CD8-positive, alpha-beta memory T cell (primary cell): ENCODE measurements at places on chromosomes 1 and 21.

DNA sequence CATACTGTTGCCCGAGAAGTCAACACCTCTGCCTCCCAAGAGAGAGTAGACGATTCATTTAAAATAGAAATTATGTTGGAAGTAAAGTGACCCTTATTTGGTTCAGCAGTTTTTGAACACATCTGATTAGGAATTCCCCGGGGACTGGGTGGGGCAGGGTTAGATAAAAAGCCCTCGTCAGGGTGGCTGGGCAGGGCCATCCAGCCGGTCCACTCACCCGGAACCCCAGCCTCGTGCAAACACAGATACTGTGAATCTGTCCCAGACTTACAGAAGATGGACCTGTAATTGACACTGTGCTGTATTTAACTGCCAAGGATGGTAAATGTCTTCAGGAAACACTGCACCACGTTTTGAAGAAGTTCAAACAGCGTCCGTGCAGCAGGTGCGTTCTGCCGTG is 63.7 kb downstream of the PRDM16 start:
- no peak for DNase-seq

- no peak for DNase-seq
Measured at GRCh38 chr1:21165076-21165475, 11.6 kb downstream of the EIF4G3 start.

DNA sequence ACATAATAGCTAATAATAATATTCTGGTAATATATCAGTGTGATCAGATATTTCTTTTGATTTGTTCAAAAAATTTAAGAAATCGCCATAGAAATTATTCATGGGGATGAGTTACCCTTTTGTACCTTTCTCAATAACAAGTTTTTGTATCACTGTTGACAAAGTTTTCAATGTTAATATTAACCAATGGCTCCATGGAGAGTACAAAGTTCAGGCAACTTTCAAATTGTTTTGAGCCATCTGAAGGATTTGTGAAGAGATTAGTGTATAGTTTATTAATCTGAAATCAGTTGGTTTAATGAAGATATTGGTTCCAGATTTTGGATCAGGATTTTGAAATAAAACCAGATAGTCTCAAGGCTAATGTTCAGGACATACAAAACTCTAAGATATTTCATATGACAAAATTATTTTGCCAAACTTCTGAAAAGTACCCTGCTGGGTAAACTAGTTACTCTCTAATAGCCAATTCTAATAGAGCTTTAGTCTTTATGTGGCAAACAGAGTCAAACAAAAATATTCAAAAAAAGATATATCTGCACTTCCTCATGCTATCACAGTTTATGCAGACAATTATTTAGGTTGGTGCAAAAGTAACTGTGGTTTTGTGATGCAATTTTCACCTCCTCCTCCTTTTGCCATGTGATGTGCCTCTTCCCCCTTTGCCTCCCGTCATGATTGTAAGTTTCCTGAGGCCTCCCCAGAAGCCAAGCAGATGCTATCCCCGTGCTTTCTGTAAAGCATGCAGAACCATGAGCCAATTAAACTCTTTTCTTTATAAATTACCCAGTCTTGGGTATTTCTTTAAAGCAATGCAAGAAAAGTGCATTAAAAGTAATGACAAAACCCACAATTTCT is 1105.0 kb downstream of the PLA2G4A start:
- DNase-seq = no peak

DNA sequence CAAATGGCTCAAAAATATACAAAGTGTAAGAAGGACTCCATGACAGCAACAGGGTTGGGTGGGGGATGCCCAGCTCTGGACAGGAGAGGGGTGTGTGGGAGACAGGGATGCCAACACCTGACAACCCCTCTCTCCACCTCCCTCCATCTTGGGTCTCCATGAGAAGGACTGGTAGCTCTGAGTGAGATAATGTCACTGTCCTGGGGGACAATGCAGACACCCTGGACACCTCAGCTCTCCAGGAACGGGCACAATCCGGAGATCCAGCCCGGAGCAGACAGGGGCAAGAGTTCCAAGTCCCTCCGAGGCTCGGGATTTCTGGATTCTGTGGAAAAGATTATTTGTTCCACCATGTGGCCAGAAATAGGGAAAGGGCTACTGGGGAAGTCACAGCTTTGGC is 122.5 kb downstream of the GLIS1 start:
- no peak for DNase-seq

- DNase-seq = no peak
Measured at GRCh38 chr1:55418208-55419000, 203.2 kb upstream of the USP24 start.

GRCh38 chr1:230792691-230793462 is 45.7 kb downstream of the CAPN9 start:
- DNase-seq = no peak

DNA sequence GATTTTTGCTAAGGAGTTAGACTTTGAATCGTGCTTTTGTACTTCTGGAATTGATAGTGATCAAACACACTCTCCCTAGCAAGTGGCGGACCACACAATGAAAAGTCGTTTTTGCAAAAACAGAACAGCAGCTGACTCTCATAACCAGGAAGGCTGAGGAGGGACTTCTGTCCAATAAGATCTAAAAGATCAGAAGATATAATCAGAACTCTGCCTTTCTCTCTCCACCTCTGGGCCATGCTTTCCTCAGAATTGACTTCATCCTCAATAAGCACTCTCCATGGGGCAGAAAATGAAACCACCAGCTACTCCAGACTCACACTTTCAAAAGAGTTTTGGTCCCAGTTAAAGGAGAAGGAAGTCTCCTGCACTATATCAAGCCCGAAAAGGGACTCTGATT is 55.3 kb upstream of the SAMD13 start:
- no peak for DNase-seq

GRCh38 chr1:9115351-9116205 is 13.3 kb downstream of the GPR157 start:
- DNase-seq = no peak

DNA sequence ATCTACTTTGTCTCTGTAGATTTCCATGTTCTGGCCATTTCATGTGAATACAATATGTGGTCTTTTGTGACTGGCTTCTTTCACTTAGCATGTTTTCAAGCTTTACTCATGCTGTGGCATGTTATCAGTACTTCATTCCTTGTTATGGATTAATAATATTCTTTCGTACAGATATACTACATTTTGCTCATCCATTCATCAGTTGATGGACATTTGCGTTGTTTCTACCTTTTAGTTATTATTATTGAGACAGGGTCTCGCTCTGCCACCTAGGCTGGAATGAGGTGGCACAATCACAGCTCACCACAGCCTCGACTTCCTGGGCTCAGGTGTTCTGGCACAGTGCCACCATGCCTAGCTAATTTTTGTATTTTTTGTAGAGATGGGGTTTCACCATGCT is 21.4 kb downstream of the SFPQ start:
- no peak for DNase-seq

DNA sequence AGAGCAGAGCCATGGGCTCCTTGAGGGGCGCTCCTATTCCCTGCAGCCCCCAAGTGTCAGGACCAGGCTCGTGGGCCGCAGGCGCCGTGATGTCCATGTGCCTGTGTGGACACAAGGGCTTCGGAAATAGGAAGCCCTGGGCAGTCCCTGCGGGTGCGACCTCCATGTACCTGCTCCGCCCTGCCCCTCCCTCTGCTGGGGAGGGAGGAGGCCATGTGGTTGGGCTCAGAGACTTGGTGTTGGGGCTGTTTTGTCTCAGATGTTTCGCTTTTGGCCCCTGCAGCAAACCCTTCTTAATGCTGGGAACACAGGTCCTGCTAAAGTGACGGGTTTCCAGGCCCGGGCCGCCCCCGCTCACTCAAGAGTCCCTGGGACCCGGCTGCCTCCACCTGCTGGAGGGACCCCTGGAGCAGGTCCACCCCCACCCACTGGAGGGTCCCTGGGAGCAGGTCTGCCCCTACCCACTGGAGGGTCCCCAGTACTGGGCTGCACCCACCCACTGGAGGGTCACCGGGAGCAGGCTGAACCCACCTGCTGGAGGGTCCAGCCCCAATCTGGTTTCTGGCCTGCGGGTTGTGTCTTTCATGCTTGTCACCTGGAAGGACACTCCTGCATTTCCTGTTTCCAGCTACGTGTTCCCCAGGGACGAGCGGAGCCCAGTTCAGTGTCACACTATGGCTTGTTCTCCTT is 156.5 kb downstream of the PEX14 start:
- DNase-seq = no peak

DNA sequence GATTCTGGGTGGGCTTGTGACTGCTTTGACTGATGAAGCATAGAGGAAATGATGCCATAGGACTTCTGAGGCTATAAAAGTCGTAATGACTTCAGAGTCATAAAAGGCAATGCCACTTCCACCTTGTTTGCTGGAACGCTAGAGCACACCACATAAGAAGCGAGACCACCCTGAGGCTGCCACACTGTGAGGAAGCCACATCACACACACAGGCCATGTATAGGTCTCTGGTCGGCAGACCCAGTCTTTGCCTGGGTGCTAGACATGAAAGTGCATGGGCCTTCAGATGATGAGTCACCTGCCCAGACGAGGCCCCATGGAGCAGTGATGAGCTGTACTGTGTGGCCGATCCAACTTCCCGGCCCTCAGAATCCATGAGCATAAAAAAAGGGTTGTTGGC is 14.2 kb upstream of the KANK4 start:
- DNase-seq = no peak

DNA sequence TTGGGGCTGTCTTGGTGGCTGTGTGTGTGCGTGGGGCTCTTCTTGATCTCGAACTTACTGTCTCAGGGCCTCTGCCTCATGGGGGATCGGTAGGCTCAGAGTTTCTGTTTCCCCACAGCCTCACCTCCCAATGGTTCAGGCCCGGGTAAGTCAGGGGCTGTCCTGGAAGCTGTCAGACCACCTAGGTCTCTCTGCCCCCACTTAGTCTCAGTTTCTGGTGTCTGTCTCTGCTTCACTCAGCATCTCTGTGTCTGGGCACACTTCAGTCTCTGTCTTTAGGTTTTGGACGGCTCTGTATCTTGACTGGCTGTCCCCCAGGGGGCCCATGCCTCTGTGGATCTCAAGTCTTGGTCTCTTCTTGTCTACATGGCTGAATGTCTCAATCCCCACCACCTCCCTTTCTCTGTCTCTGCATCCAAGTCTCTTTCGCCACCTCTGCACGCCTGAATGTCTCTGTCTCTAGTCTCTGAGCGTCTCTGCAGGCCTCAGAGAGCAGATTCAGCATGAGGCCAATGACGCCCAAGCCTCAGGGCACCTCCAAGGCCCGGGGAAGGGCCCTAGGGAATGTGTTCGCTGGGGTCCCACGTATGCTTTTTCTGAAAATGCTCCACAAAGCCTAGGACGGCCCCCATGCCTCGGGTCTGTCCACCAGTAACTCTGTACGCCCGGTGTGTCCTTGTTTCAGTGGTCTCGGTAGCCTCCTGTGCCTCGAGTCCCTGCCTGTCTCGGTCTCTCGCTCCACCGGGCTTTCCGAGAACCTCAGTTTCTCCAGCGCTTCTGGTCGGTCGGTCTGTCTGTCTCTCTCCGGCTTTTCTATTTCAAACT is 818 bp downstream of the FHL3 start:
- DNase-seq = no peak

DNA sequence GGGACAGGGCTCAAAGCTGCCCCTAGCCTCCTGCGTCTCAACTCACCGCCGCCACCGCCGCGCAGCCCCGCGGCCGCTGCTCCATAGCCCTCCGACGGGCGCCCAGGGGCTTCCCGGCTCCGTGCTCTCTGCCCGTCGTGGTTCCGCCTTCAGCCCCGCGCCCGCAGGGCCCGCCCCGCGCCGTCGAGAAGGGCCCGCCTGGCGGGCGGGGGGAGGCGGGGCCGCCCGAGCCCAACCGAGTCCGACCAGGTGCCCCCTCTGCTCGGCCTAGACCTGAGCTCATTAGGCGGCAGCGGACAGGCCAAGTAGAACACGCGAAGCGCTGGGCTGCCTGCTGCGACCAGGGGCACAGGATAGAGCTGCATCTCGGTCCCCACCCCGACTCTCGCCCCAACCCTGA is at the start of gene TNFRSF25:
TNFRSF25 (minus strand) TSS at position 151 of the 400 bp plus-strand sequence; CDS start at position 85, 66 bp downstream.
- DNase-seq = peak; percentile 64

DNA sequence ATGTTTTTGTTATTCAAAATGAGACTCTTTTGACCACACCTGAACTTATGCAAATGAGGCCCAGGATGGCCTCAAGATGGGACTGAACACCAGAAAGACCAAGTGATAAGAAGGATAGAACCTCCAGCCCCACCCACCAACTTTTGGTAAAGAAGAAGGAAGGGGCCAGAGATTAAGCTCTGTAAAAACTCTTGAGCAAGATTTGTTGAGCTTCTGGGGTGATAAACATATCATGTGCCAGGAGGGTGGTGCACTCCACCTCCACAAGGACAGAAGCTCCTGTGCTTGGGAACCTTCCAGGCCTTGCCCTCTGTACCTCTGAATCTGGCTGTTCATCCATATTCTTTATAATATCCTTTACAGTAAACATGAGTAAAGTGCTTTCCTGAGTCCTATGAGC is 5.3 kb downstream of the RSPH1 start:
- no peak for DNase-seq

GRCh38 chr1:200901350-200901749 is 6.7 kb downstream of the INAVA start:
- DNase-seq = no peak

- DNase-seq = peak; percentile 76
Measured at GRCh38 chr1:116570358-116571214, at the start of gene CD58. Gene CD58, minus strand, starts transcription at chr1:116571026. Its CDS starts 54 bp downstream, at chr1:116570972.

GRCh38 chr1:50548243-50548642 is 125.0 kb upstream of the DMRTA2 start:
- DNase-seq = no peak

- no peak for DNase-seq
Measured at GRCh38 chr1:23381233-23381885, 11.7 kb upstream of the ZNF436 start.

DNA sequence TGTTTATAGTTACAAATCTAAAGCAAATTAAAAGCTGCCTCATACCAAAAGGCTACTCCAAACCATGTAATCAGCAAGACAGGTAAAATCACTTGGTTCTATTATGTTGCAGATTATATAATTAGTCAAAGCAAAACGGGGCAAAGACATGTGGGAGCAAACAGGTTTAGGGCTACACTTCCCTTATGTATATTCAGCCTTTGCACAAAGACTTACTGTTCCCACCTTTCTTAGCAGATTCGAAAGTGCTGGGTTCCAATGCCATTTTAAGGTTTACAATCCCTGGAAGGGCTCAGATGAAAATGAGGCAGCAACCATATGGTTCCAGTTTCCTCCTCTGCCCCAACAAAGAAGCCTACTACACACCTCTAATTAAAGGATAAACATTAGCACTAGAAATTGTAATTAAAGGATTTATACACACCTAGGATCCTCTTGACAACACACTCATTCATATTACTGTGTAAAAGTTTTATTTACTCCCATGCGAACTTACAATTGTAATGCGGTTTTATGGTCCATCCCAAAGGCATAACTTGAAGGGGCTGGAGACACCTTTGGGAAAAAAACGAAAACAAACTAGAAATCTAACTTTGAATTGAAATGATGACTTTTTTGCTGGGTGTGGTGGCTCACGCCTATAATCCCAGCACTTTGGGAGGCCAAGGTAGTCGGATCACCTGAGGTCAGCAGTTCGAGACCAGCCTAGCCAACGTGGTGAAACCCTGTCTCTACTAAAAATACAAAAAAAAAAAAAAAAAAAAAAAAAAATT is 117.3 kb upstream of the PKN2 start:
- DNase-seq = no peak
